ENCODE measurements at places on chromosomes 6 and 20.

GRCh38 chr6:56072856-56073255 is 174.5 kb downstream of the COL21A1 start:
- no peak for DNase-seq

DNA sequence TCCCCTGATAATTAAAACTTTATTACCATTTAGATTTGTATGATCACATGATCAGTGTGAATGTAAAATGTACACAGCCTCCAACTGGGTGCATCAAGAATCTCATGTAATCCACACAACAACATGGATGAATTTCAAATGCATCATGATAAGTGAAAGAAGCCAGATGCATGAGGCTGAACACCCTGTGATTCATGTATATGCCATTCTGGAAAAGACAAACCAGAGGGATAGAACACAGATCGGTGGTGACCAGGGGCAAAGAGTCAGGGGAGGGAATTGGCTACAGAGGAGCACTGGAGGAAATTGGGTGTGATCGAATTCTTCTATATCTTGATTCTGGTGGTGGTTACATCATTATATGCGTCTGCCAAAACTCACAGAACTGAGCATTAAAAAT is 170.7 kb upstream of the SLC24A3 start:
- no peak for DNase-seq

- no peak for DNase-seq
Observed at GRCh38 chr20:42125426-42125825, 507.2 kb upstream of the CHD6 start.

DNA sequence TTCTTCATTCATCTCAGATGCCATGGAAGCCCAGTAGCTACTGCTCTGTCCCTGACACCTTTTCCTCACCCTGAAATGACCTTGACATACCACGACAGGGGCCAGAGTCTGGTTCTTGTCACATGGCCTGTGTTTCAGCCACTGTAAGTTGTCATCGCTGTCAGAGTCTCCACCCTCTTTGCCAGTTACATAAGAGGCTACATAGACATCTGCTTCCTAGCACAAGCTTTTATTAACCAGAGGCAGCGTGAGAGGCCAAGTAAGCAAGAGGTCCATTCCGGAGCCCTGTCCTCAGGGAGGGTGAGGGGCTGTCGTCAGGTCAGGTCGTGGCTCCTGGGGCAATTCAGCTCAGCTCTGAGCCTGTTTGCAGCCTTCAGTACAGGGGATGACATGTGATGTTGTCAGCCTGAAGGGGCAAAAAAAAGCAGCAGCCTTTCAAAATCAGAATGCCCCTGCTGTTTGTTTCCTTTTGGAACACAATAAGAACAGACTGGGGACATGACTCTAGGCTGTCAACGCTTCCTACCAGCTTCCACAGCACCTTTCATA is 146.3 kb downstream of the MTFR2 start:
- DNase-seq: peak; percentile 36

DNA sequence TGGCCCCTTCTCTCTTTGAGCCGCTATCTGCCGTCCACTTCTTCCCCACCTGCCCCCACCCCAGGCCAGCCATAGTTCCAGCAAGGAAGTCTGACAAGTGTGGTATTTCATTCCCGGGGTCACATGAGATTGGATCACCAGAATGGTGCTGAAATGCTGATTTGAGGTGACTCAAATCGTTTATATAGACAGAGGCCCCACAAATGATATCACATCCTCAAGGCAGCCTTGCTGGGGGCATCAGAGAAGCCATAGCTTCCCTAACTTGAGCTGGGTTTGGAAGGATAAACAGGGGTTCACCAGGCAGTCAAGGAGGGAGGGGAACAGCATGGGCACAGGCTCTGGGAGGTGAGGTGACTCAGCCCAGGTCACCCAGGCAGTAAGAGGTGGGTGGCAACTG is 9.9 kb downstream of the SDCBP2 start:
- no peak for DNase-seq

All from hippocampal formation (tissue), 2 donors.